ENCODE measurements at places on chromosomes 1 and 21.

DNA sequence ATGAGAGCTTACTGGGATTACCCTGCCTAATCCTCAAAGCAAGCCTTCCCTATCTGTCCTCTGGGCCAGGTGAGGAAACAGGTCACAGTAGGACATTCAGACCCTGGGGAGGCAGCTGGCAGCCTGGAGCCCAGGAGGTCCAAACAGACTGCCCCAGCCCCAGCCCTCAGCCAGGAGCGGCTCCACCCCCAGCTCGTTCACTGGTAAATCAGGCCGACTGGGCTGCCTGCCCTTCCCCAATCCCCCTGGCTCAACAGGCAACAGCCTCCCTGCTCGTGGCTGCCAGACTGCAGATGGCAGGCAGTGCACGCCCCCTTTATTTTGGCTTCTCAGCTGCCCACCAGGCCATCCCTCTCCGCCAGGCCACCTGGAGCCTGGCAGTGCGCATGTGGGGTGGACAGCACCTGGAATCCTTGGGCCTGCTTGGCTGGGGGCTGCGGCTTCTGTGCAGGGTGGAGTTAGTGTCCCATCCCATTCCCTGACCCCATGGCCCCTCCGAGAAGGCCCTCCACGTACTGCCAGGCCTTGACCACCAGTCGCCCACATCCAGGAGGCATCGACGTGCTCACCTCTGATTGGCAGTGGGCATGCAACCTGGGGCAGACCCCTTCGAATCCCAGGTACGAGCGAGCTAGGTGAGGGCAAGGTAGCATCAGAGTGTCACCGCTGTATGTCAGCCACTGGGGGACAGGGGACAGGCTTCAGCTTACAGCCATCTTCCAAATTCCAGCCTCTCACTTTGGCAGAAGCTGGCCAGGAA lies 11.2 kb upstream of the ZNF670 start:
- no peak for DNase-seq

- no peak for DNase-seq
Measured at GRCh38 chr1:220631238-220631815, 58.8 kb upstream of the C1orf115 start.

GRCh38 chr1:207649865-207650580 lies 5.1 kb downstream of the CR1L start:
- DNase-seq: no peak

DNA sequence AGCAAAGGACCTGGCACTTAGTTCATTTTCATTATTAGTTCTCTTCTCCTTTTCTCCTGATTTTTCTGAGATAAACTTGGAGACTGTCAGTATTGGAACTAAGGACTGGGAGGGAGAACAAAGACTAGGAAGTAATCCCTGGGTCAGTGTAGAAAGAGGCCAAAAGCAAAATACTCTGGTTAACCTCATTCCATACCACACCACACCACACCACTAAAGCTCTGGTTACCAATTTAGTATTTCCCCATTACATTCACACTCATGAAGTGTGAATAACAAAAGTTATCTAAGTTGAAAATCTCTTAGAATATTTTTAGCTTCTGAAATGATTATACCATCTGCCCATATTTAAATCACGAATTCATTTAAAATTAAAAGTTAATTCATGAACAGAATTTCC lies 68.9 kb upstream of the DMRTA2 start:
- no peak for DNase-seq

GRCh38 chr1:214102907-214103306 lies 115.1 kb downstream of the PROX1 start:
- DNase-seq: no peak

DNA sequence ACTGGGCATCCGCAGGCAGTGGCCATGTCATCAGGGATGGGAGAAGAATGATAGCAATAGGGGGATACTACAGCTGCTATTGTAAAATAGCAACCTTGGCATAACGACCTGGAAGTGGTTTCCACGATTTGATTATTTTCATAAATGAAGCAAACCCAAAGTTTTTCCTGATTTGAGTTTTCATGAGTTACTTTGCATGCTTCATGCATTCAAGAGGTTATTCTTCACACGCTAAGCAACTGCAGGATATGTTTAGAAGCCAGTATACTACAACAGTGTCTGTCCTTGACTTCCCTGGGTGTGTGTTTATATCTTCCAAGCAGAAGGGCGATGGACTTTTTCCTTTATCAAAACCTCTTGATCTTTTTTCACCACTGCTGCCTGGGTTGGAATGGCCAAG lies 281.1 kb upstream of the DUSP10 start:
- no peak for DNase-seq
